Tibial nerve (tissue), 4 donors: ENCODE measurements at places on chromosomes 1 and 21. TPM values are rescaled to one million over a fixed set of nuclear protein-coding genes. Genes with fewer than 3 reads are reported as not detected.
A peak's percentile ranks its signal among the peaks of the same experiment; 100 is the strongest.

C4BPB gene
- 4.9 TPM for total RNA-seq

GRCh38 chr21:34550182-34550799 is 38.3 kb upstream of the KCNE1 start:
- H3K4me1 ChIP-seq: peaks cover 17% of the 10 kb centered on the region
- no peak for DNase-seq
- no peak overlapping the region for H3K4me3 ChIP-seq
- no peaks in the 10 kb centered on the region for H3K36me3 ChIP-seq
- H3K27ac ChIP-seq: no peak overlapping the region

SPATA1 gene
- 0.22 TPM for total RNA-seq

GRCh38 chr1:89286549-89287180 is 14.0 kb upstream of the GBP5 start:
- no peaks in the 10 kb centered on the region for H3K27me3 ChIP-seq
- H3K36me3 ChIP-seq: no peaks in the 10 kb centered on the region
- DNase-seq: no peak
- H3K27ac ChIP-seq: peak overlapping the region; percentile 47

DNA sequence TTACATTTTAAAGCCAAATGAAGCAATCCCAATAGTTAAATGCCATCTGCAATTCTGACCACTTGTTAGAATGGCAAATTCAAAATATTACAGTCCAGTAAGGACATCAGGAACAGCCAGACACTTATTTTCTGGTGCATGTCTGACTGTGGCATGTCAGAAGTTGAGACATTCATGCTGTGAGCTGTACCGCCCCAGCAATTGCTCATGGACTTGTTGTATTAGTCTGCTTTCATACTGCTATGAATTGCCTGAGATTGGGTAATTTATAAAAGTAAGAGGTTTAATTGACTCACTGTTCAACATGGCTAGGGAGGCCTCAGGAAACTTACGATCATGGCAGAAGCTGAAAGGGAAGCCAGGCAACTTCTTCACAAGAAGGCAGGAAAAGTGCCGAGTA is 19.1 kb downstream of the DDAH1 start:
- peaks cover 11% of the 10 kb centered on the region for H3K4me1 ChIP-seq
- H3K4me3 ChIP-seq: no peak overlapping the region
- no peak for DNase-seq
- H3K27me3 ChIP-seq: no peaks in the 10 kb centered on the region
- H3K36me3 ChIP-seq: no peaks in the 10 kb centered on the region

DNA sequence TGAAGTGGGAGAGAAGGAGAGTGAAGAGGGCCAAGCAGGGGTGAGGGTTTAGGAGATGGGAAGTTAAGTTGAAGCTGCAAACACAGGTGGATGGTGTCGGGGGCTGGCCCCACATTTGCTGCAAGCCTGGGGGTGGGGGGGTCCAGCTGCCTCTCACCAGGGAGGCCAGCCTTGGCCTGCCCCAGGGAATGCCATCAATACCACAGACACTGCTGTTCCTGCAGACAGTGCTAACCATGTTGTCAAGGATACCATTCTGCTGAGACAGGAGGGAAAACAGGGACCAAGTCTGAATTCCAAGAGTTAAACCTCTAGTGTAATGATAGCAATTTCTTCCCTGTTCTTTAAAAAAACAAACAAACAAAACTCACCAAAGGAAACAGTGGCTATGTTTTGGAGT is 8.0 kb downstream of the MECR start:
- H3K27ac ChIP-seq: no peak overlapping the region
- H3K27me3 ChIP-seq: no peaks in the 10 kb centered on the region
- H3K4me3 ChIP-seq: no peak overlapping the region
- H3K36me3 ChIP-seq: no peaks in the 10 kb centered on the region
- H3K4me1 ChIP-seq: no peaks in the 10 kb centered on the region
- no peak for DNase-seq
